Psoas muscle (tissue), 8 donors: ENCODE measurements at places on chromosomes 13 and 19.

- no peak overlapping the region for H3K27ac ChIP-seq
- H3K4me1 ChIP-seq: no peaks in the 10 kb centered on the region
- no peaks in the 10 kb centered on the region for H3K36me3 ChIP-seq
- DNase-seq: no peak
- no peak overlapping the region for H3K4me3 ChIP-seq
Observed at GRCh38 chr13:21663197-21663596, 7.7 kb upstream of the FGF9 start.

DNA sequence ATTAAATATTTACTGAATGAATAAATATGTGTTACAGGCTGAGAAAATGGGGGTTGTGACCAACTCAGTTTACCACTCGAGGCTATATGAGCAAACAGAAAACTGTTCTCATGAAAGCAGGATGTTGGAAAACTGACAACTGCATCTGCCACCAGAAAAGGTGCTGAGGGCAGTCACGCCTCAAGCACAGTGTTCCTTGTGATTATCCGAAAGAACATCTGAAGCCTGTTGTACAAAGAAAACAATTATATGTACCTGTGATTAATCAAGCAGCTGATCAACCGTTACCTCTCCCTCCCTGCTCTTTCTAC is 6.2 kb upstream of the KLK13 start:
- H3K27me3 ChIP-seq: no peaks in the 10 kb centered on the region
- H3K4me1 ChIP-seq: no peaks in the 10 kb centered on the region
- no peaks in the 10 kb centered on the region for H3K36me3 ChIP-seq

GRCh38 chr13:77480066-77480465 is 55.4 kb upstream of the SCEL start:
- H3K36me3 ChIP-seq: no peaks in the 10 kb centered on the region
- H3K4me3 ChIP-seq: no peak overlapping the region
- H3K27me3 ChIP-seq: no peaks in the 10 kb centered on the region
- H3K27ac ChIP-seq: no peak overlapping the region

DNA sequence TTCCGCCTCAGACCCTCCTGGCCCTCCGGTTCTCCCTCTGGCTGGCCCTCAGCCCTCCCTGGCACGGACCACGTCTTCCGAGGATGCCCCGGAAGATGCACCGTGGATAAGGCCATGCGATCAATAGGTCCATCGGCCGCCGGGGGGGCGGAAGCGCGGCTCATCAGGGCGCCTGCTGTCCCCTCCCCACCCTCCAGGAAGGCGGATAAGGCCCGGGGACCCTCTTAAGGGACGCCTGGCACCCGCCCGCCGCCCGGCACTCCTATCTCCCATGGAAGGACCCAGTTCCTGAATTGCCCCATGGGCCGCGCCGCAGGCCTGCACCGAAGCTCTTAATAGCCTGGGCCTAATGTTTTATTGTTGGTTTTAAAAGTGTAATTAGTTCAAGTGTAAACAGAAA is 46.2 kb upstream of the TCF3 start:
- no peaks in the 10 kb centered on the region for H3K36me3 ChIP-seq
- H3K27me3 ChIP-seq: no peaks in the 10 kb centered on the region
- H3K4me1 ChIP-seq: no peaks in the 10 kb centered on the region
- no peak overlapping the region for H3K27ac ChIP-seq
- DNase-seq: no peak
- no peak overlapping the region for H3K4me3 ChIP-seq

DNA sequence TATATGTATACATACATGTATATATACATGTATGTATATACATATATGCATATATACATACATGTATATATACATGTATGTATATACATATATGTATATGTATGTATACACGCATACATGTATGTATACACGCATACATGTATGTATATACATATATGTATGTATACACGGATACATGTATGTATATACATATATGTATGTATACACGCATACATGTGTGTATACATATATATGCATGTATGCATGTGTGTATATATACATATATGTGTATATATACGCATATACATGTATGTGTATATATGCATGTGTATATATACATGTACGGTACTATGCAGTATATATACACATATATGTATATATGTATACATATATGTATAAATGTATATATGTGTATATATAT is 2.6 kb upstream of the NCR1 start:
- no peaks in the 10 kb centered on the region for H3K36me3 ChIP-seq
- no peak overlapping the region for H3K27ac ChIP-seq
- H3K4me3 ChIP-seq: no peak overlapping the region
- no peaks in the 10 kb centered on the region for H3K27me3 ChIP-seq

- no peaks in the 10 kb centered on the region for H3K36me3 ChIP-seq
- no peak overlapping the region for H3K4me3 ChIP-seq
- no peak overlapping the region for H3K27ac ChIP-seq
- no peaks in the 10 kb centered on the region for H3K27me3 ChIP-seq
Observed at GRCh38 chr13:39779337-39780265, 124.1 kb downstream of the COG6 start.

DNA sequence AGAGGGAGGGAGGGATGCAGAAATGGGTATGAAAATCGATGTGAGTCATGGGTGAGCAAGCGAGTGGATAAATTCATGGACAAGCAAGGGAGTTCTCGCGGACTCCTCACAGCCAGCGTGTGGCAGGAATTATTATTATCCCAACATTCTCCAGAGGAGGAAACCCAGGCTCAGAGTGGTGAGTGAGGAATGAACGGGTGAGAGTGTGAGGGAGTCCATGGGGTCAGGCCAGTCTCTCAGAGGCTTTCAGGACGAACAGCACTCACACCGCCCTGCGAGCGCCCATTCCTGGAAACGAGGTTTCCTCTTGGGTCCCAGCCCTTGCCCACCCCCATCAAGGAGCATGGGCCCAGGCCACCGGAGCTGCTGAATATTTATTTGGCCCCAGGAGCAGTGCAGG is 6.3 kb upstream of the DNAAF3 start:
- H3K4me1 ChIP-seq: no peaks in the 10 kb centered on the region
- no peaks in the 10 kb centered on the region for H3K36me3 ChIP-seq
- DNase-seq: no peak
- H3K4me3 ChIP-seq: no peak overlapping the region
- H3K27me3 ChIP-seq: no peaks in the 10 kb centered on the region
- H3K27ac ChIP-seq: no peak overlapping the region

- no peak for DNase-seq
- H3K27me3 ChIP-seq: no peaks in the 10 kb centered on the region
- no peak overlapping the region for H3K27ac ChIP-seq
- H3K4me1 ChIP-seq: no peaks in the 10 kb centered on the region
Observed at GRCh38 chr13:46778890-46779289, 18.1 kb downstream of the ESD start.

GRCh38 chr13:98233127-98233526 is 56.1 kb upstream of the RNF113B start:
- H3K27me3 ChIP-seq: no peaks in the 10 kb centered on the region
- H3K27ac ChIP-seq: no peak overlapping the region
- H3K4me1 ChIP-seq: no peaks in the 10 kb centered on the region

- H3K4me1 ChIP-seq: no peaks in the 10 kb centered on the region
- no peak overlapping the region for H3K27ac ChIP-seq
- no peak for DNase-seq
- no peaks in the 10 kb centered on the region for H3K36me3 ChIP-seq
- H3K4me3 ChIP-seq: no peak overlapping the region
Observed at GRCh38 chr19:51626675-51627074, 3.5 kb downstream of the SIGLEC5 start.

DNA sequence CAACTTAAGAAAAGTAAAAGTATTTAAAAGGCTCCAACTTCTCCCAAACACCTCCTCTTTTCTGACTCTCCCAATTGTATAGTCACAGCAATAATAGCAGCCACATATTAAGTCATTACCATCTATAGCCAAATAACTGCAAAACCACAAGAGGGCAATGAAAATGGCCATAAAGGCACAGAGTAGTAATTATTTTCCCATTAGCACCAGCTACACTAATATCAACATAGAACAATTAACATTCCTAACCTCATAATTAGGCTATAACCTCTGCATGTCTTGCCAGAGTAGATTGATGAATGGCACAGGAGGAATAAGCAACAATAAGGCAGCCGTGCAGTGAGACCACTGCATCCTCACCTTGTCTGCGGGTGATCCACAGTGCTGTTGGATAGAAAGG is 226.4 kb upstream of the SERP2 start:
- H3K4me3 ChIP-seq: no peak overlapping the region
- H3K27ac ChIP-seq: no peak overlapping the region
- H3K4me1 ChIP-seq: peaks cover 27% of the 10 kb centered on the region
- no peak for DNase-seq
- no peaks in the 10 kb centered on the region for H3K36me3 ChIP-seq

- no peaks in the 10 kb centered on the region for H3K4me1 ChIP-seq
- no peak overlapping the region for H3K4me3 ChIP-seq
- no peak overlapping the region for H3K27ac ChIP-seq
- H3K27me3 ChIP-seq: peaks cover 2% of the 10 kb centered on the region
- DNase-seq: no peak
Observed at GRCh38 chr19:50933640-50934039, 19.2 kb downstream of the KLK5 start.

GRCh38 chr19:51727349-51727880 is 3.6 kb upstream of the HAS1 start:
- peaks cover 37% of the 10 kb centered on the region for H3K27me3 ChIP-seq
- no peaks in the 10 kb centered on the region for H3K4me1 ChIP-seq
- H3K4me3 ChIP-seq: no peak overlapping the region
- no peak overlapping the region for H3K27ac ChIP-seq
- DNase-seq: no peak

- no peaks in the 10 kb centered on the region for H3K36me3 ChIP-seq
- peaks cover 9% of the 10 kb centered on the region for H3K4me1 ChIP-seq
- peak overlapping the region; percentile 75 for H3K27ac ChIP-seq
- no peak for DNase-seq
- no peaks in the 10 kb centered on the region for H3K27me3 ChIP-seq
- H3K4me3 ChIP-seq: no peak overlapping the region
Observed at GRCh38 chr13:25973576-25973975, 78.2 kb downstream of the SHISA2 start.

GRCh38 chr13:52851137-52851962 is 2.9 kb upstream of the PCDH8 start:
- no peak overlapping the region for H3K27ac ChIP-seq
- H3K27me3 ChIP-seq: peaks cover 26% of the 10 kb centered on the region
- no peaks in the 10 kb centered on the region for H3K36me3 ChIP-seq
- no peak for DNase-seq
- peak overlapping the region; percentile 68 for H3K4me3 ChIP-seq

- H3K27ac ChIP-seq: no peak overlapping the region
- no peaks in the 10 kb centered on the region for H3K36me3 ChIP-seq
- H3K27me3 ChIP-seq: peaks cover 98% of the 10 kb centered on the region
- DNase-seq: no peak
- H3K4me3 ChIP-seq: no peak overlapping the region
- no peaks in the 10 kb centered on the region for H3K4me1 ChIP-seq
Observed at GRCh38 chr13:27926644-27927434, 7.0 kb downstream of the PDX1 start.

GRCh38 chr13:97932647-97933046 is 20.8 kb upstream of the IPO5 start:
- H3K4me3 ChIP-seq: no peak overlapping the region
- H3K36me3 ChIP-seq: no peaks in the 10 kb centered on the region
- no peak overlapping the region for H3K27ac ChIP-seq
- no peaks in the 10 kb centered on the region for H3K4me1 ChIP-seq
- DNase-seq: no peak

DNA sequence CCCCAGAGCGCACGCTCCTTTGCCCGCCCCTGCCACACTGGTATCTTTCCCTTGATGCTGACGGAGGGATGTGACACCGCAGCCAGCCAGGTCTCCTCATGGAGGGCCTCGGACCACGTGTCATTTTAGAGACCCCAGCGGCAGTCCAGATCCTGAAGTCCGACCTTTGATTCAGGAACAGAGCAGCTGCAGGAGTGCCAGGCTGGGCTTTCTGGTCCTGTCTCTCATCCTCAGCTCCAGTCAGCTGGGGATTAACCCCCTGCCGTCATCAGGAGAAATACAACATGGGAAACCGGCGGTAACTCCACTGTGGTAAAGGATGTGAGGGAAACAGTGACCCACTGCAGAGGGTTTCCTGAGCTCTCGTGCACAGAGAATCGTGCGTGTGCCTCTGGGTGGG is 140.6 kb downstream of the SIPA1L3 start:
- H3K27me3 ChIP-seq: no peaks in the 10 kb centered on the region
- no peak overlapping the region for H3K4me3 ChIP-seq
- H3K27ac ChIP-seq: no peak overlapping the region
- no peak for DNase-seq

GRCh38 chr13:63696055-63696454 is 2280.4 kb upstream of the PCDH20 start:
- H3K36me3 ChIP-seq: no peaks in the 10 kb centered on the region
- H3K27me3 ChIP-seq: no peaks in the 10 kb centered on the region
- no peak for DNase-seq
- H3K4me1 ChIP-seq: no peaks in the 10 kb centered on the region

- peak within 1 kb of the TSS; percentile 63 for H3K4me3 ChIP-seq
- H3K36me3 ChIP-seq: no peaks in the 10 kb centered on the region
- H3K4me1 ChIP-seq: peaks cover 4% of the 10 kb centered on the region
- H3K27me3 ChIP-seq: no peaks in the 10 kb centered on the region
- no peak for DNase-seq
Observed at GRCh38 chr13:45851171-45851921, at the start of gene SIAH3. TSS of gene SIAH3 (minus strand) at chr13:45851753. CDS start at chr13:45851629, 124 bp downstream.
